ENCODE measurements at places on chromosomes 11 and 22.

DNA sequence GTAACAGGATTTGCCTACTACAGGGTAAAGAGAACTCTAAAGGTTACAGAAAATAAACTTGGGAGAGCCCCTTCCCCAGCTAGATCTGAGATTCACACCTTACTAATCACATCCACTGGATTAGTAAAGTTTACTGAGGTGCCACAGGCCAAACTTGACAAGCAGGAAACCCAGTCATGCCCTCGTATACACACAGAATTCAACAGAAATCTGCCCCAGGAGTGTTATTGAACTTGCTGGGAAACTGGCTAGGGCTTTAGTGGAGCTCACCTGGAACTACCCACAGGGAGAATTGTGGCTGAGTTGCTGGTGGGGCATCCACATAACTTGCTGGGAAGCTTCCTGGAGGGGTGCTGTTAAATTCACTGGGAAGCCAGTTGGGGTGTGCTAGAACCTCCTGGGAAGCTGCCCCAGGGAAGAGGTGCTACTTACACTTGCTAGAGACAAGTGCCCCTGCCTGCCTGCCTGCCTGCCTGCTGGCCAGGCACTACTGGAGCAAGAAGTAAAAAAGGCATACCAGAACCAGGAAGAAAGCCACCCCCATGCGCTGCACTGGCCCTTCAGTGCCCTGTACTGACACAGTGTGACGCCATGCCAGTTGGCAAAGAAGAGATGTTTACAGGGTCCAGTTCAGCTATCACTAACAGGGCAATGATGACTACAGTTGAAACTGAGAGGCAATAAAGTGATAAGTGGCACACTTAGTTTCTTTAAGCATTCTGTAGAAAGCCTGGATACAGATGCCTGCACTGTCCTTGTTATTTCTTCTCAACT lies 106.5 kb downstream of the ALX4 start:
- peak; percentile 47 for DNase-seq

- DNase-seq: no peak
These were observed 16.9 kb downstream of the RTCB start for GRCh38 chr22:32395107-32395506.

DNA sequence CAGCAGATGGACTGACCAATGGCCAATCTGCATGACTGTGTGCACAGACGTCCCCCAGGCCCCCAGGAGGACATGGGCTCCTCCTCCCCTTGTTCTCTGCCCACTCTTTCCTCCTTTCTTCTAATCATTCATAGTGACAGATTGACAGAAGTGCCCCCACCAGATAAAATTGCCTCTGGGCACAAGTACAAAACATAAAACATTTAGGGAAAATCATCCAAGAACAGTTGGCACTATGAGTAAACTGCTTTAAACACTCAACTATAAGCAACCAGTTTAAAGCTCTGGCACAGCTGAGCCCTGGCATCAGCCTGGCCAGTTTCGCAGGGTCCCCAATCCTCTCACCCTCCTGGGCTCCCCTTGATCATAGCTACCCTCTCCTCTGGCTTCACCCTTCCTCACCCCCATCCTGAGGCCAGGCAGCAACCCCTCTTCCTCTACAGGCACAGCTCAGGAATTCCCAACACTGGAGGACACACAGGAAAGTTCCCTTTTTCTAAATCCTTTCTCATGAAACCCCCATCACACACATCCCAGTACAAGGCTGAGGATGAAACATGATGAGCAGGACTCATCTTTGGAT lies 232.9 kb downstream of the BUD13 start:
- DNase-seq: no peak

GRCh38 chr11:112277941-112278340 lies 17.3 kb upstream of the PLET1 start:
- DNase-seq: no peak

- no peak for DNase-seq
These were observed 62.1 kb downstream of the ARHGAP8 start for GRCh38 chr22:44814266-44815098.

- no peak for DNase-seq
These were observed 35.3 kb upstream of the SC5D start for GRCh38 chr11:121257289-121257688.

GRCh38 chr11:82767123-82767522 lies 33.5 kb upstream of the FAM181B start:
- no peak for DNase-seq

- DNase-seq: no peak
These were observed 97.4 kb downstream of the FDX1 start for GRCh38 chr11:110527146-110527545.

DNA sequence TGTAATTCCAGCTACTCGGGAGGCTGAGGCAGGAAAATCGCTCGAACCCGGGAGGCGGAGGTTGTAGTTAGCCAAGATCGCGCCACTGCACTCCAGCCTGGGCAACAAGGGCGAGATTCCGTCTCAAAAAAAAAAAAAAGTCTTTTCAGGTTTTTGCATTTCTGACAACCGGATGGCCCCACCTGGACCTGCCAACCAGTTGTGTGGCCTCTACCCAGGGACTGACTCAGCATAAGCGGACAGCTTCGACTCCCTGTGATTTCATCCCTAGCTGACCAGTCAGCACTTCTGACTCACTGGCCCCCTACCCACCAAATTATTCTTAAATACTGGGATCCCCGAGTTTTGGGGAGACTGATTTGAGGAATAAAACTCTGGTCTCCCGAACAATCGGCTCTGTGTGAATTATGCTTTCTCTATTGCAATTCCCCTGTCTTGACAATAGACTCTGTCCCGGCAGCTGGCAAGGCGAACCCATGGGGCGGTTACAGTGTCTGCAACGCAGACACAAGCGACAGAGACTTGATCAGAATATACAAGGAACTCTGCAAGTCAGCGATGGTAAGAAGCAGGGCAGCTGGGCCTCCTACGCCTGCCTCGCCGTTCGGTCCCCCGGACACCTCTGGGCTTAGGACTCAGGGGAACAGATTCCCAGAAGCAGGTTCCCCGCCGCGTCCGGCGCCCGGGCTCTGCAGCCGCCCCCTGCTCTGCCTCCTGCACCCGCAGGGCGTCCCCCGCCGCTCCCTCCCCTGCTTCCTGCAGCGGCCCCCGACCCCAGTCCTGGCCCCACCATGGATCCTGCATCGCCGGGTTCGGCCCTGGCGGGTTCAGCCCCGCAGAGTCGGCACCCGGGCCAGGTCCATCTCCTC lies 741 bp upstream of the TALDO1 start:
- no peak for DNase-seq

DNA sequence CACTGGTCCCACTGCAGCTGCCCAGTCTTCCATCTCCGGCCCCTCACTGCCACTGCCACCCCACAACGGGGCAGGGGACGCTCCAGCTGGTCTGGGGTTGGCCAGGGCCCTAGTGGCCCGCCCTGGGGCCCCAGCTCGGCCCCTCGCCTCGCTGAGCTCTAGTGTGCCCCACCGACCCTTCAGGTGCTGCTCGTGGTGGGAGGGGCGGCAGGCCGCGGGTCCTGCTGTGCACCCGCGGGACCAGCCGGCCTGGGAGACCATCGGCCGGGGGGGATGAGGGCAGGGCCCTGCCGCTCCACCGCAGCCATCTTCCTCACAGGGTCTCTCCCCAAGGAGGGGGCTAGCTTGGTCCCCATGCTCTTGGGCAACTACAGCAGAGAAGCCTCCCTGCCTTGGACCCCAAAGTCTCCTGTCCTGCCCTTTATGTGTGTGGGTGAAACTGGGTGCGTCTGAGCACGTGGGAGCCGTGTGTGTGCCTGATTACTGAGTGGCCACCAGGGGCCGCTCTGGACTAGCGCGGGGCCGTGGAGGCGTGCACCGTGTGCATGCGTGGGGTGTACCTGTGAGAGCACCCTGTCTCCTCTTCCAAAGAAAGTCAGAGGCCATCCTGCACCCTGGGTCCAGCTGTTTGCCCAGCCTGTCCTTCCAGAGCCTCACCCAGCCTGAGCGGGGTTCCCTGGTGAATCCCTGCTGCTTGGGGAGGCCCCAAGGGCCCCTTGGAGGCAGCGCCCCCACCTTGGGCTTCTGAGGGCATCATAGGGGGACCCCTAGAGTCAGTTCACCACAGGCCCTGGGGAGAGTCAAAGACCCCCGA lies 6.0 kb upstream of the ACR start:
- no peak for DNase-seq

DNA sequence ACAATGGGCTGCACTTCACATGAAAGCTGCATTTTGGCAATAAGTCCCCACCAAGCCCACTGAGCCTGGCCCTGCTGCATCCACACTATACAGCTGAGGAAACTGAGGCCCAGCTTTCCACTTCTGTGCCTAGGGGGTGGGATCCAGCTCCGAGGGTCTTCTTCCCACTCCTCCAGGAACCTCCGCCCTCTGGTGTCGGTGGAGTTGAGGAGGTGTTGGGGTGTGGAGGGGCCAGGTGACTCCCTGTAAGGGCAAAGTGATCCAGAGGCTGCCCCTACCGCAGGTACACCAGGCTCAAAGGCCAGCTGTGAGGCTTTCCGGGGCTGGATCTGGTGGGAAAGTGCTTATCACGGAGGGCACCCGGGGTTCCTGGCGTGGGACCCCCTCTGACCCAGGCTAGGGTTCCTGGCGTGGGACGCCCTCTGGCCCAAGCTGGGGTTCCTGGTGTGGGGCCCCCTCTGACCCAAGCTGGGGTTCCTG lies 125.0 kb downstream of the KCNQ1 start:
- DNase-seq: no peak

DNA sequence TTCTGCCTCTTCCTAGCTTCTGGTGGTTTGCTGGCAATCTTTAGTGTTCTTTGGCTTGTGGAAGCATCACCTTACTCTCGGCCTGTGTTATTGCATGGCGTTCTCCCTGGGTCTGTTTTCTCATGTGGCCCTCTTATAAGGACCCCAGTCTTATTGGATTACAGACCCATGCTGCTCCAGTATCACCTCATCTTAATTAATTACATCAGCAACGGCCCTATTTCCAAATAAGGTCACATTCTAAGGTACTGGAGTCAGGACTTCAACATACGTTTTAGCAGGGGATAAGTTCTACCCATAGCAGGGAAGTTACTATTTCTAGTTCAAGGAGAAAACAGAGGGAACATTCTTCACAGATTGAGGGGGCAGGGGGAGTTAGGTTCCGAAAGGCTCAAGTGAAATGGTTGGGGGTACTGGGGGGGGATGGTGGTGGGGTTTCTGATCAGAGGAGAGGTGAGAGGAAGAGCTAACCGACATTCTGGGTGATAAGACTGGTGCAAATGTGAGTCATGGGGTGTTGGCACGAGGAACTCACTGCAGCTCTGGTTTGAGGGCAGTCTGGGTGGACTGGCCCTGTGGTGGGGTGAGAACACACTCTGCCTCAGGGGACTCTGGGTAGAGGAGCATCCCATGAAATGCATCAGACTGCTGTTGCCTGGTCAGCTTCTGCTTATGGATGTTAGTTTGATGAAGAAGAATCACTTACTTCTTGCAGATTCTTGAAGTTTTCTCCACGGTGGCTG lies 51.5 kb upstream of the ZBED5 start:
- DNase-seq: no peak

GRCh38 chr22:44459041-44459440 lies 39.0 kb downstream of the RTL6 start:
- no peak for DNase-seq

- DNase-seq: no peak
These were observed 555.9 kb downstream of the MIAT start for GRCh38 chr22:27213294-27213693.

- no peak for DNase-seq
These were observed 32.1 kb upstream of the BAIAP2L2 start for GRCh38 chr22:38142606-38143005.

GRCh38 chr11:64894812-64895452 lies 16.5 kb upstream of the EHD1 start:
- no peak for DNase-seq

DNA sequence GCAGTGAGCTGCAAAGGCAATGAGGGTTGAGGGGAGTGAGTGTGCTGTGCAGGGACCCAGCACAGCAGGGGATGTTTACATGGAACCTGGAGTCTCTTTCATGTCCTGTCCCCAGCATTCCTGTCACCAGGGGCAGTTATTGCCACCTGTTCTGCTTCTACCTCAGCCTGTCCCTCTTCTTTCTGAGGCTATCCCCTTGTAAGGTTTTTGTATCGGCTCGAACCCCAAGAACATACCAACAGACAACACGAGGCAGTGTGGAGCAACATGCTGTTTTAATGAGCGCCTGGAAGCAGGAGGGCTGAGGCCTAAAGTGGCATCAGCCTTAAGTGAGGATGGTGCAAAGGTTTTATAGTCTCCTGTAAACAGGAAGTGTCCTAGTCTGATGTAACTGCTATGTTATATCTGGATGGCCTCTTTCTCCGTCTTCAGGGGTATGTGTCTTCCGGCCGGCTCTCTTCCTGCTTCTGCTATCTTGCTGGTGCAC lies 3.9 kb downstream of the SCGB2A2 start:
- DNase-seq: no peak

DNA sequence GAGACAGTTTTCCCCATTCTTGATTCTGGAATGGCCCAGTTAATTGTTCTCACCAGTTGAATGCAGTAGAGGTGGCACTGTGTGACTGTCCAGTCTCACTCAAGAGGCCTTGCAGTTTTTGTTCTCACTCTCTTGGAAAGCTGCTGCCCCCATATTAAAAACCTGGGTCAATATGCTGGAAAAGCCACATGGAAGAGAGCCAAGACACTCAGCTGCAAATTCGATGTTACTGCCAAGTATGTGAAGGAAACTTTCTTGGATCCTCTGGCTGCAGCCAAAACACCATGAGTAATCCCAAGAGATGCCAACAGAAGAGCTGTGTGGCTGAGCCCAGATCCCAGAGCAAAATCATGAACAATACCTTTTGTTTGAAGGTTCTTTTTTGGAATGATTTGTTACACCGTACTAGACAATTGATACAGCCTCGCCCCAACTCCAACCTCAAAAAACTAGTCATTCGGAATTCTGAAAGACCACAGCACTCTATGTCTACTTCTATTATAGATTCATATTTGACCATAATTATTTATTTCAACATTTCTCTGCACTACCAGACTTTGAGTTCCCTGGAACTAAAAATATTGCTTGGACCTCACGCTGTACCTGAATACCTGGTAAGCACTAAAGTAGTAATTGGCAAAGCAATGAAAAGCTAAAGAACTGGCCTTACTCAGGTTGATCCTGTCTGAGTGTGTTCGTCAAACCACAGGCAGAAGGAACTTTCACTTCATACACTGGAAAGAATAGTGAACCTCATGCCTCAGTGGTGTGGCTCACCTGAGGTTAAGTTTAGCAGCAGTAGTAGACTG lies 378.8 kb downstream of the ETS1 start:
- DNase-seq: no peak

DNA sequence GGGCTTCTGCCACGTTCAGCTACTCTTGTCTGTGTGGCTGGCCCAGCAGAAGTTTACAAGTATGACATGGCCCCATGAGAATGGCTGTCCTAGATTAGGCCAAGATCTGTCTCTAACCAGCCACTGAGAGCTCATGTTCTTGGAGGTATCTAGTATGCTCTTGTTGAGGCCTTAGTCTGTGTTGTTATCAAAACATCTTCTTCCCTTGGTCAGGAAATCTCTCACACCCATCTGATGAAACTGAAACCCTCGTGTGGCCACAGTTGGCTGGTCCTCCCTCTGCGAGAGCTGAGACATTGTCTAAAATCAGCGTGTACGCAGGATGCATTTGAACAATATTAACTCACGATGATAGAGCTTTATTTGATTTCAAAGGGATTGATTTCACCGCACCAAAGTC lies 109.0 kb upstream of the NNMT start:
- DNase-seq: no peak

DNA sequence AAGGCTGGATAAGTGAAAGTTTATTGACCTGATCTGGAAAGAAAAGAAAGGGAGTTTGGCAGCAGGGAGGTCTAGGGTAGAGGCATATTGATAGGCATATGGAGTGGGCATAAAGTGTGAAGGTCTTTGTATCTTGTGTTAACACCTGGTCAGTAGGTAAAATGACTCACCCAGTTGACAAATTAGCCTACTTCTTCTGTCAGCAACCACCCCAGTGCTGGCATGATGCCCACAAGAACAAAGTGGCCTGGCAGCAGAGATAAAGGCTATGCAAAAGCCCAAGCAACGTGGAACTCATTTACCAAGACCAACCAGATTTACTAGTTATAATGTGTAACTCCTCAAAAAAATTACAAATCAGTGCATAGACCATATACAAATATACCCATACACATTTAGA lies 4.9 kb downstream of the OR10A3 start:
- no peak for DNase-seq
